ENCODE measurements at places on chromosomes 2 and 18. TPM values are rescaled to one million over a fixed set of nuclear protein-coding genes. Genes with fewer than 3 reads are reported as not detected.

Gene HJURP
- polyA plus RNA-seq: 23.4 TPM

DNA sequence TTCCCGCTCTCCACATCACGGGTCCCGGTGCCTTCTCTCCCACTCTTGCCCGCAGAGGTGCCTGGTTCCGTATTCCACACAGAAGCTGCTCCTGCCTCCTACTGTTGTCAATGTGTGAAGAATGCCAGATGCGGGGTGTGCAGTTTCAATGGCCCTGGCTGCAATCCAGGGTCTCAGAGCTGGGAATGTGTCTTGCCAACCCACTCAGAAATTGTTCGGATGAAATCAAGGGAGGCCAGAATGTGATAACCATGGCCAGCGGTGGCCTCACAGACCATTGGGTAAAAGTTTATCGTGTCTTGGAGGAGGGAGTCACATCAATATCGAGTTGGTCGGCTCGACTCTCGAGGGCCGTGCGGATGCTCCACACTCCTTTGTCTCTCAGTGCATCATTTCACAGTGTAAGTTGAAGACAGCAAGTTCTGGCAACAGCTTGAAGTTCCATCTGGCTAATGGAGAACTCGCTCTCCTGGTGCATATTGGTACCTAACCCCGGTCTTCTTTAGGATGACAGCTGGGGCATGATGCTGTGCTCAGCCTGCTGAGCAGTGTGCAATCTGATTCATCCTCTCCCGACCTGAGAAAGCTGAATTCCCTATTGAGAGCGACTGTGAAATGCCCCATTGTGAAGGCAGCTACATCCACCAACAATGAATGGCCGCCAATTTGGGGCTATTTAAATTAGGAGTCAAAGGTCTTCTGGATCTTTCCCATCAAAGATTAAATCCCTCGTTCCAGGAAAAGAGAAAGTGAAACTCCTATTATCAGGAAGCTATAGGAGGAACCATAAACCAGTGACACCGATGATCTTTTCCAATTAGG is 389.0 kb downstream of the SOX11 start:
- no peak for DNase-seq

GRCh38 chr2:121994238-121995206 is 239.1 kb downstream of the TSN start:
- no peak for DNase-seq

DNA sequence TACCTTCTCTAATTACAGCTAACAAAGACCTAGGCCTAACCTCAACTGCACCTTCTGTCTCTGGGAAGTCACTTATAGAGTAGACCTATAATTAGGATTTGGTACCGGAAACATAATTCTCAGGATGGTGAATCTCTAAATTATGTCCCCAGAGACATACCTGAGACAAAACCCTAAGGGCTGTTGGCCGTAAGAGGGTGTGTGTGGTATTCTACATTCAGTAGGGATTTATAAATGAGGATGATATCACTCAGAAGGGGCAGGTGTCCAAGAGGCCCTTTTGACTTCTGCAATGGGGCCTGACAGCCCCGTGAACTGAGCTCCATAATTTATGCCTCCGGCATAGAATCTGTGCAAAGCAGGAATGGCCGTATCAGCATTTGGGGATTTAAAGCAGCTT is 13.5 kb upstream of the DARS1 start:
- DNase-seq: no peak

DNA sequence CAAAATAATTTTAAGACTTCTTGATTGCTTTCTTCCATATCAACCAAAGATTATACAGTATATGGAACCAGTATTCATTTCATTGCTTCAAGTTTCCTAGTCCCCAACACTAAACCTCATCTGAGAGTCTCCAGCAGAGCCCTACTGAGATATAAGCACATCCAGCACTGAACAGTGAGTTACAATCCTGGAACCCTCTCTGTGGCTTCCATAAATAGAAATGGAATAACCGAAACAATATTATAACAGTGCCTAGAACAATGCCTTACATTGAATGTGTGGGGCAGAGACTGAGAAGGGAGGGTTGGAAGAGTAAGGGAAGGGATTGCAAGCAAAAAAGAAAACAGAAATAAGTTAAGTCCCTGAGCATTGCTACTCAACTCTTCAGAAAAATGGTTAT is 18.9 kb downstream of the AAK1 start:
- DNase-seq: no peak

GRCh38 chr18:55550471-55550870 is 37.5 kb downstream of the TCF4 start:
- no peak for DNase-seq
